Gastroesophageal sphincter (tissue), 4 donors: ENCODE measurements at places on chromosomes 7 and 10. TPM values are rescaled to one million over a fixed set of nuclear protein-coding genes. Genes with fewer than 3 reads are reported as not detected.

DNA sequence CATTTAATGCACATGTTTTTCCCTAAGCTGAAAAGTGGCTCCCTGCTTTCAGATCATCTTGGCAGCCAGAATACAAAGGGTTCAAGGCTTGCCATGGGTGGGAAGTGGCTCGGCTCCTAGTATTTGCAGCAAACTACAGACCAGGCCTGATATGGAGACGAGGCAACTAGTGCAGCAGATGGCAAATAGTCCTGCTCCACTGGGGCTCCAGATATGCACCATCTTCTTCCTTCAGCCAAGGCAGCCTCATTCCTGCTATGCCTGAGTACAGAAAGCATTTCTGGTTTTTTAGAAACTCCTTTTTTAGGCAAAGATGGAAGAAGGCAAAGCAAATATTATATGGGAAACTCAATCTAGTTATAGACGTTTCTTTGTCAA, 23.9 kb downstream of the LRRC4 start:
- H3K27me3 ChIP-seq: no peaks in the 10 kb centered on the region
- no peak for ATAC-seq
- H3K27ac ChIP-seq: no peak overlapping the region
- no peaks in the 10 kb centered on the region for H3K36me3 ChIP-seq
- H3K4me1 ChIP-seq: peaks cover 20% of the 10 kb centered on the region

DNA sequence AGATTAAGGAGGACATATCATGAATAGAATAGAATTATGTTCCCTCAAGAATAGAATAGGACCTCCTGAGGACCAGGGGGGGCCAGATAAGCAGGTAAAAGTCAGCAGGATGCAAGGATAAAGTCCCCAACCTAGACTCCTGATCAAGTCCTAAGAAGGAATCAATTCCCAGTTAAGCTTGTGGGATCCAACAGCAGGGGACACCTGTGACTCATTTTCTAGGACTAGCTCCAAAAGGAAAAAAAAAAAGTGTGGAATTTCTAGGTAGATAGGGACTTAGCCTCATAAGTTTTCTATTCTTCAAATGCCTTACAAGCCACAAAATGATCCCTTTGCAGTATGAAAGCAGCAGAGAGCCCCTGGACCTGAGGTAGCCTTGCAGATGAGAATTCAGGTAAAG, 336.2 kb downstream of the WDR11 start:
- no peak for ATAC-seq
- no peaks in the 10 kb centered on the region for H3K27me3 ChIP-seq
- no peaks in the 10 kb centered on the region for H3K36me3 ChIP-seq
- H3K4me1 ChIP-seq: peaks cover 2% of the 10 kb centered on the region
- H3K27ac ChIP-seq: peak overlapping the region; percentile 82

GRCh38 chr7:115106316-115106715, 184.4 kb downstream of the MDFIC start:
- no peaks in the 10 kb centered on the region for H3K4me1 ChIP-seq
- H3K27me3 ChIP-seq: no peaks in the 10 kb centered on the region
- no peak overlapping the region for H3K27ac ChIP-seq
- H3K36me3 ChIP-seq: no peaks in the 10 kb centered on the region
- no peak overlapping the region for H3K4me3 ChIP-seq

- no peak overlapping the region for H3K27ac ChIP-seq
- no peaks in the 10 kb centered on the region for H3K27me3 ChIP-seq
- no peak overlapping the region for H3K4me3 ChIP-seq
- no peak for ATAC-seq
Observed at GRCh38 chr10:11887381-11888227, 64.4 kb downstream of the PROSER2 start.

The DNAJC12 gene
- 3.8 TPM for total RNA-seq
